ENCODE measurements at places on chromosomes 7 and 10.

- DNase-seq = no peak
Measured at GRCh38 chr10:60422809-60423208, 33.1 kb upstream of the ANK3 start.

- DNase-seq = no peak
Measured at GRCh38 chr7:138549082-138549481, 89.0 kb downstream of the TRIM24 start.

DNA sequence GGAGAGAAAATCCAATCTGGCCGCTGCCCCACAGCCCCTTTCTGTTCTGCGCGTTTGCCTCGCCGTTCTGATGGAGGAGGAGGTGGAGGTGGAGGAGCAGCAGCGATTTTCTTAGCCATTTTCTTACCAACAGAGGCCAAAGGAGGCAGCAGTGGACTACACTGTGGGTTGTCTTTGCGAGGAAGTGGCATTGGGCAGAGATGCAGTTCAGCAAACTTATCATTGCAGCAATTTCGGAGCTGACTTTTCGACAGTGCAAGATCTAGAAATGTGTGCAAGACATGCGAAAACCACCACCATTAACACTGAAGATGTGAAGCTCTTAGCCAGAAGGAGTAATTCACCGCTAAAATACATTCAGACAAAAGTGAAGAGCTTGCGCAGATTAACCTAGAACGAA is 1.9 kb upstream of the ARL4A start:
- no peak for DNase-seq

- no peak for DNase-seq
Measured at GRCh38 chr7:24436131-24436920, 136.9 kb upstream of the PALS2 start.

GRCh38 chr10:122638106-122638505 is 61.5 kb downstream of the C10orf120 start:
- no peak for DNase-seq

- DNase-seq = no peak
Measured at GRCh38 chr7:80764132-80764531, 125.7 kb downstream of the CD36 start.

Data from NCI-H1092 (cell line).